ENCODE measurements at places on chromosomes 3 and 15.

DNA sequence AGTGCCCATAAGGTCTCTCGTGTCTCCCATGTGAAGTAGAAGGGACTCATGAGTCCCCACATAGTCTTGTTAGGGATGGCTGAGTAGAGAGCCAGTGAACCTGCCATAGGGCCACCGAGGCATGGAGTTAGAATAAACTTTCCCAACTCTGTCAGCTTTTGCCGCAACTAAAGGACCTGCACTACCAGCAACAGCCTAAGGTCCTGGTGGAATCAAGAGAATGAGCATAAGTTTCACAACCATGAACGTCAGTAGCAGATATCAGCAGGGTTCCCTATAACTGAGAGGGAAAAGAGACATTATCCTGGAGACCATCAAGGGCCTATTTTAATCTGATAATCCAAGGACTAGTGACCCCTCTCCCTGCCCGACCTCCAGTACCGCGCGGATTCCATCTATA, 60.3 kb upstream of the FNDC3B start:
- no peak for DNase-seq

GRCh38 chr3:39188271-39189149, 3.9 kb downstream of the XIRP1 start:
- DNase-seq: no peak

GRCh38 chr3:14154276-14154675, 24.1 kb downstream of the XPC start:
- DNase-seq: no peak

GRCh38 chr3:149936812-149937230, 33.9 kb downstream of the PFN2 start:
- DNase-seq: peak; percentile 27

DNA sequence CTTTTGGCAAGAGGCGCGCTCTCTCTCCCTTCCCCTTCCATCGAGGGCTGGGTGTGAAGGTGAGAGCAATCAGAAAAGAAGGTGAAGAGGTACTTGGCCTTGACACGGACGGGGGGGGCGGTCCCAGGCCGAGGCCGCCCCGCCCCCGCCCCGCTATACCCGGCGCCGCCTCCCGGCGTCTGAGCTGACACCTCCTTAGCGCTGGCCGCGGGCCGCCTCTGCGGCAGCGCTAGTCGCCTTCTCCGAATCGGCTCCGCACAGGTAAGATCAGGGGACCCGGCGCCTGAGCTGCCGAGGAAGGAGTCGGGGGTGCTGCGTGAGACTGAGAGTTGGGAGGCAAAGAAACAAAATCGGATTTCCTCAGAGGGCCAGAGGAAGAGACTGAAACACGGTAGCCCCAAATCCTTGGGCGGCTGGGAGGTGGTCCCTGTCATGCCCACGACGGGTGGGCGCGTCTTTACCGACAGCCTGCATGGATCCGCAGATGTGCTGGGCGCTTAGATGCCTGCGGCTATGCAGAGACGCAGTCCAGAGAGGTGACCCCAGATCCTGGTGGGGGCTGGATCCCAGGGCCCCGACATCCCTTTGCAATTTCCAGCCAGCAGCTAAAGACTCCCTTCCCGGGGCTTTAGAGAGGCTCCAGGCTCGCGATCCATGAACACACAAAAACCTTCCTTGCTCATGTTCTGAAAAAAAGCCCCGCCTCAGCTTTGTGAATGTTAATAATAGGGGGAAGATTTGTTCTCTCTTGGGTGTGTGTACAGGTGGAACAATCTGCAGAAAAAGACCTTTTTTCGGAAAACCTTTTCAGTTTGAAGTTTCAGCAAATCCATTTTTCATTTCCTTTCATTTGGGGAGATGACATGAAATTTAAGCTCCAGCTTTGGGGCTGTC, at the start of gene ENTPD3:
Gene ENTPD3 (plus strand): TSS at position 184 of the 894 bp plus-strand sequence. CDS start 874 bp downstream, outside the sequence.
- peak; percentile 39 for DNase-seq

DNA sequence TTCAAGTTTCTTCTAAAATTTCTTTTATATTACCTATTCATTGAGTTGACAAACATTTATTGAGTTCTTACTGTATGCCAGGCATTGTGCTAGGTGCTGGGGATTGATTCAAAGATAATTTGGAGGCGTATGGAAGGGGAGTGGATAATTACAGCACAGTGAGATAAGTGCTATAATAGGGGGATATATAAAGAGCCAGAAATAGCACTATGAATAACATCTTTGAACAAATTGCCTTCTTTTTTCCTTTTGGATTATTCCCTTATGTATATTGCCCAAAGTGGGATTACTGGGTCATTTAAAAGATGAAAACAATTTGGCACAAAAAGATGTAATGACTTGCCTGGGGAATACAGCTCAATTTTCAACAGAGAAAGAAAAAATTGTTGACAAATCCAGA, 64.6 kb downstream of the LPP start:
- no peak for DNase-seq

DNA sequence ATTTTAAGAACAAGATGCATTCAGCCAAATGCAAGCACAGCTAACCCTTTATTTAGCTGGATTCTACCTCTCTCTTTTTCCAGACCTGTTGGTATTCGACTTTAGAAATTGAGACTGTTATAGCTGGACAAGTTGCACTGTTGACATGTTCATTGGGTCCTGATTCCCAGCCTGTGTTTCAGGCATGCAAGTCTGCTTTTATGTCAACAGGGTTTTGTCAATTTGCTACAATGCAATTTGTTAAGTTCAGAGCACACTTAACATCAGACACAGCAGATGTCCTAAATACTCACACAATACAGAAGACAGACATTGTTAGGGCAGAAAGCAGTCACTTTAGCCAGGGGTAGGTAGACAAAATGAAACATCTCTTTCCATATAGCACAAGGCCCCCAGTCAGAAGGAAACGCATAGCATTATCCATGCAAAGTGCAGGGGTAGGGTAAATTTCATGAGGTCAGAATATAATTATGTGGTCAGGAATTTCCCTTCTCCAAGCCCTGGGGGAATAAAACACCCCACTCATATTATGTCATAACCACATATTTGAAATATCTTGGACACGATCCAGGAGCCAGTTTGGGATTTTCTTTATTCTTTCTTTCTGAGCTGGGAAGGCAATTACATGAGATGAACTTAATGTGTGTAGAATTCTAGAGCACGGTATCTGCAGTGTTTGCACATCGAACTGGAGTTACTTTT, 504.1 kb downstream of the NTRK3 start:
- no peak for DNase-seq

DNA sequence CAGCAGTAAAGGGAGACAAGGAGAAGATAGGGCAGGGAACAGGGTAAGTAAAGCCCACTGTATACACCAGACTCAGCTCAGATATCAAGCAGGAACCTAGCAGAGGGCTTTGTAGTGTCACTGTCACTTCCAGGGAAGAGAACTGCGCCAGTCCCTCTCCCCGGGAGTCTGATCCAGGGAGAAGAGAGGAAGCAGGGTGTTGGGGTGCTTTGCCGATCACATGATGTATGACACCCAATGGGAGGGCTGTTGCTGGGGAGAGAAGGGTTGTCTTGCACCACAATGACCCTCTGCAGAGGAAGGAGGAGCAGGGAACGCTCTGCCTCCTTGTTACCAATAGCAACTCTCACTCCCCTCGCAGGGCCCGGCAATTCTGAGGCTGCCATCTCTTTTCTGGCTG, 147.2 kb upstream of the SLC2A2 start:
- DNase-seq: no peak

DNA sequence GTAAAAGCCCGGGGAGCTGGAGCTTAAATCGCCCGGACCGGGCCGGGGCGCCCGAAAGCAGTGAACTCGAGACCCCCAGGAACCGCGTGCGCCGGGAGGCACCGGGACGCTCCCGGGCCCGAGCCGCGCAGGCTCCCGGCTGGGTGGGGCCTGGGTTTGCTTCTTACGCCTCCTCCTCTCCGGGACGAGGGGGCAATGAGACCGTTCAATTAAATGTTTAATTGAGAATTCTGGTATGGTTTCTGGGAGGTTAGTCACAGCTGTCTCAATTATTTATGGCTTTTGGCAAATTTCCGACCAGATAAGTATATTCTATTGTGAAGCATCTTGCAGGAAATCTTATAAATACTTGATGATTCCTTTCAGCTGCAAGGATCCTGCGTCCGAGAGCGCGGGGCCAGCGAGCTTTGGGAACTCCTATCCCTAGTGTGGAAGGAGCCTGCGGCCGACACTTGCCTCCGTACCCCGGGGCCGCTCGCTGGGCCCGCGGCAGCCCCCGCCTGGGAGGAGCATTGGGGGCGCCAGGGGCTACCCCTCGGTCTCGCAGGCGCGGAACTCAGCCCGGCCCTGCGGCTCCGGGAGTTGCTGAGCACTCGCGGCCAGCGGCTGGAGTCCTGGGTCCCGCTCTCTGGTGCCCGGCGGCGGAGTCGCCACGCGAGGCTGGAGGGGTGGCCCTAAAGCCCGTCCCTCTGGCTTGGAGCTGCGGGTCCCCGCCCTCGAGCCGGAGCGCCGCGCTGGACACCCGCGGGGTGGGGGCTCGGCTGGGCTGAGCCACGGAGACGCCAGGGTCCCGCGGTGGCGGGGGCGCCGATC, 10.3 kb downstream of the ISL2 start:
- DNase-seq: no peak

- DNase-seq: no peak
These were observed 180.6 kb downstream of the CHL1 start for GRCh38 chr3:377158-377561.

DNA sequence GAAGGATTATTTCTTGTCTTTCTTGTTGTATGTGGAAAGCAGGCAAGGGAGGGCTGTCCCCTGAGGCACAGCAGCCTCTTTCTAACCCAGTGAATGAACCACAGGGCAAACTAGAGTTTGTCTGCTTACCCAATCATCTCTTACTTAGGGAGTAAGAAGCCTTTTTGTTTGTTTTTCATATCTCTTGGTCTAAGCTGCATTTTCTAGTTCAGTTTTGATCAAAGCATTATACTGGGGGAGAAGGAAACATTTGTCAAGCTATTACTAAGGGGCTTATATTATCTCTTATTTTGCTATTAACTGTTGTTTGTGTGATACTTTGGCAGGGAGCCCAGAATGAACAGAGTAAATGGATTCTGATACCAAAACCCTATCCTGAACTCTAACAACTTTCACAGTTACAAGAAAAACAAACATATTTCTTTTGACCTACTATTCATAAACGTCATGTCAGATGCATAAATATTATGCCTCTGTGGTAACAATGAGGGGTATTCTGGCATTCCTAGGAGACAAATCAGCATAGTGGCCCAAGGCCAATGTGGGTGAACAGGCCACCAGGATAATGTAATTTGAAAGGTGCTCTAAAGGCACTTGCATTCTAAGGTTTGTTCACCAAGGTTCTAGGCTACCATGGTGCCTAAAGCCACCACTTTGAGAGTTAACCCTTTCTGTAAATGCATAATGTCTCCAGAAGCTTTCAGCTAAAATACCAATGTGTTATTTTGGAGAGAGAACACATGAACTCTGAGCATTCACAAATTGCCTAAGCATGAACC, 271.6 kb upstream of the ZPLD1 start:
- no peak for DNase-seq

- no peak for DNase-seq
These were observed 230.9 kb upstream of the RORA start for GRCh38 chr15:61459785-61460707.

DNA sequence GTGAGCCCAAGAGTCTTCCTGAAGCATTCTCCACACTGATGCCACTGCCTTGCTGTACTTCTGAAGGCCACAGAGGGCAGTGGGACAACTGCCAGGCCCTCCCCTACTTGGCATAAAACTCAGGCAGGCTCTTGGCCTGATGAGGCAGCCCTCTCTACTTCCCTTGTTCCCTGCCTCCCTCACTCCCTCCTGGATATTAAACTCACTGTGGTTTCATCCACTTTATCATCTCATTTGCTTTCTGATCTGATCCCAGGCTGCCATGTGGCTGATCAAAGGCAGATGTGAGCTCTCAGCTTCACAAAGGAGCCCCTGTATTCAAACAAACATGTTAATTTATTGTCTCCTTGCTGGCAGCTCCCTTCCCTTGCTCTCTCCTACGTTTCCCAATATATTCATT, 533.5 kb downstream of the IGSF11 start:
- no peak for DNase-seq

DNA sequence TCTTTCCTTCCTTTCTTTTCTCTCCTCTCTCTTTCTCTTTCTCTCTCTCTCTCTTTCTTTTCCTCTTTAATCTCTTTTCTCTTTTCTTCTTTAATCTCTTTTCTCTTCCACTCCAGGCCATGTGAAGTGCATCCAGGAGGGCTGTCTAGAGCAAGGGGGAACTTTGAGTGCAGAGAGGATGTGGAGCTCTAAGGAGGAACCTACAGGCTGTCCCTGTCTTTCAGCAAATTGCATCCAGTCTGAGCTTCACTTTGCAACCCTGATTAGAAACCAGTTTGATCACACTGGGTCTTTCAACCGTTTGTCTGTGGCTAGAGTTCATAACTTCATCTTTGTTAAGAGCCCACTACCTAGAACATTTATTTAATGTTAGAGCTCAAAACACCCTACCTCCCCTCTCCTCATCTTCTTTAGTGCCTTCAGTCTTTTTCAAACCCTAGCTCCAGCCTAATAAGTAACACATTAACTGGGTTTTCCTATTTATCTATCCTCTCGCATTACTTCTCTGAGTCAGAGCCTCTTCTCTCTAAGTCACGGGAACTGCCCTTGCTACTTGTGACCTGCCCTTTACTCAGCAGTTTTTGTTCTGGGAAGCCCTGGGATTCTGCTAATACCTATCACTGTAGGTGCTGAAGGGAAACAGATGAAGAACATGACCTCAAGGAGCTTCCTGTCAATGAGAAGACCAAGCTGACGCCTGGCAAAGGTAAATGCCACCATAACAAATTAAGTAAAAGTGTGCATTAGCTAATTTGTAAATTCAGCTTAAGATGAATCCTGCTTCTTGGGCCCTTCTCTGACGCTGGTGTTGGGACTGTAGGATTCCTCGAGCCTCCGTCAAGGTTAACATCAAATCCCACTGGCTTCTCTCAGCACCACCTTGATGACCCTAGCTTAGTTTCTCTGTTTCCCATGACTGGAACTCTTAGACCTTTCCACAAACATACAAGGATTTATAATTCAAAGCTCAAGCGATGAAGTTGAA, at the start of gene GCNT3:
Gene GCNT3 (plus strand): TSS at position 508 of the 985 bp plus-strand sequence. CDS start 6,456 bp downstream, outside the sequence.
- DNase-seq: no peak

- DNase-seq: no peak
These were observed 46.0 kb downstream of the GALK2 start for GRCh38 chr15:49215768-49216739.

- DNase-seq: no peak
These were observed 74.8 kb downstream of the SNTN start for GRCh38 chr3:63727233-63727632.

- no peak for DNase-seq
These were observed 562.3 kb downstream of the PDCD6IP start for GRCh38 chr3:34360713-34361112.

DNA sequence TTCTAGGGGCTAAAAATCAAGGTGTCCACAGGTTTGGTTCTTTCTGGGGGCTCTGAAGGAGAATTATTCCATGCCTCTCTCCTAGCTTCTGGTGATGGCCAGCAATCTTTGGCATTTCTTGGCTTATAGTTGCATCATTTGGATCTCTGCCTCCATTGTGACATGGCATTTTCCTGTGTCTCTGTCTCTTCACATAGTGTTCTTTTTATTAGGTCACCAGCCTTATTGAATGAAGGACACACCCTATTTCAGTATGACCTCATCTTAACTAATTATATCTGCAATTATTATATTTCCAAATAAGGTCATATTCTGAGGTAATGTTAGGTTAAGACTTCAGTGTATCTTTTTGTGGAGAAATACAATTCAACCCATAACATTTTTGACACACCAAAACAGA, 3.2 kb upstream of the GBE1 start:
- DNase-seq: no peak
